Activated CD8-positive, alpha-beta memory T cell treated with anti-CD3 and anti-CD28 coated beads, Interleukin-2, amount 50 U/mL, for 48 hours (primary cell): ENCODE measurements at places on chromosomes 3 and 15.

- no peak for DNase-seq
Measured at GRCh38 chr15:21260966-21261395, 179.3 kb downstream of the POTEB3 start.

- DNase-seq = no peak
Measured at GRCh38 chr3:105534491-105534890, 167.8 kb downstream of the ALCAM start.

- no peak for DNase-seq
Measured at GRCh38 chr15:66261056-66261455, 7.5 kb upstream of the MEGF11 start.

- DNase-seq = peak; percentile 66
Measured at GRCh38 chr3:138950006-138950644, 3.1 kb downstream of the FOXL2NB start.

DNA sequence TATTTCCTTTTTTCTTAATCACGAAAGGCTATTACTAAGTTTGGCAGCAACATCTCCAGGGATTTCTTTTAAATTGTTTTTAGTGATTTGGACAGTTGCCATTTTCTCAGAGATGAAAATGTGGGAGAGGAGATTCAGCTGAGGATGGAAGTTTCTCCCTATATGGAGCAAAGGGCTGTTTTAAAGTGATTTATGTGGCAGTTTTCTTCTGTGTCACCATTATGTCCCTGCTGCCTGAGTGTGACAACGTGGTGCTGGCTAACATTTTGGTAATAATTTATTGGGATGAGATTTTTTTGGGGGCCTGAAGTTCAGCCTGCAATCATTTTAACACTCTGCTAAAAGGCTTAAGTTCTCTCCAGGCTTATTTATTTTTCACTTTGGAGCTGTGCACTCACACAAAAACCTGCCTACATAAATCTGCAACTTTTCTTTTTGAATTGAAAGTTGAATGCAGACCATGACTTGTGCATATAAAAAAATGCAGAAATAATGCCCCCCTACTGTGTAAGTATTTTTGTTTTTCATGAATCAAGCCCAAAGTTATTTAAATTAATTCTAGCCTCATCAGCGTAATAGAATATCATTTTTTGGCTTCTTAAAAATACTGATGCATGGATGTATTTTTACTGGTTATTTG, 210.9 kb downstream of the ZIC1 start:
- DNase-seq = no peak

- DNase-seq = no peak
Measured at GRCh38 chr3:52495777-52496602, 852 bp downstream of the STAB1 start.

GRCh38 chr15:38482572-38482971, 28.6 kb downstream of the FAM98B start:
- DNase-seq = no peak

DNA sequence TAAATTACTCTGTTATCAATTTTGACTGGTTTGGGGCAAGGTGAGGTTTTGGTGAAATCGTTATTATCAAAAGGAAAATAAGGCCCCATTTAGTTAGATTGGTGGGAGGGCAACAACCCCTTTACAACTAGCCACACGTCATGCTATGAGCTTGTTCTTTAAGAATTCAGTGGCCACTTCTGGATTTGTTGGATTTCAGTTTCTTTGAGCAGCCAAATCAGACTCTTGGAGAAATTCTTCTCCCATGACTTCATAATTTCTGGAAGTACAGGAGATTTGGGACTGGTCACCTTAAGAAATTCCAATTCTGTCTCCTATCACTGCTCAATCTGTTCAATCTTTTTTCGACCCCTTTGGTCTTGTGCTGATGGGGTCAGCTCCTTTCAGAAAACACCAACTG, 14.8 kb upstream of the WNT5A start:
- DNase-seq = no peak

- DNase-seq = no peak
Measured at GRCh38 chr3:101138817-101139216, 145.6 kb upstream of the ABI3BP start.

GRCh38 chr3:194730365-194730764, 44.7 kb downstream of the FAM43A start:
- DNase-seq = no peak

GRCh38 chr3:156304406-156304805, 184.0 kb downstream of the KCNAB1 start:
- no peak for DNase-seq

DNA sequence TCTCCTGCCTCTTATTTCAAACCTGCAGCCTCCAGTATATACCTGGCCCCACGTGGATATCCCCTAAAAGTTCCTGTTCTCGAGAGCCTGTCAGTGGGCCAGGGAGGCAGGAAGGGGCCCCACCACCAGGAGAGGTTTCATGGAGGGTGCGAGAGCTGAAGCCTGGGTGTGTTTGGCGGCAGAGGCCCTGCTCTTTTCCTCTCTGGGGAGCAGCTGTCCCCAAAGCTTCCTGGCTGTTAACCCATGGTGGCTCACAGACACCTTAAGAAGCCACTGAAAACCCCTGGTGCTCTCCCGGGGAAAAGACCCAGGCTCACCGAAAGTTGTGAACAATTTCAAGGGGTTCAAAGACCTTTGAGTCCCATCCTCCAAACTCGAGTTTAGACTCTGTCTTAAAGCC, 1.1 kb downstream of the PRRT3 start:
- no peak for DNase-seq

- DNase-seq = no peak
Measured at GRCh38 chr3:51358981-51359380, 26.1 kb upstream of the MANF start.

GRCh38 chr15:44394562-44394961, 32.9 kb upstream of the CTDSPL2 start:
- no peak for DNase-seq

- DNase-seq = no peak
Measured at GRCh38 chr3:35900079-35900478, 260.8 kb downstream of the ARPP21 start.

- no peak for DNase-seq
Measured at GRCh38 chr3:111584744-111585143, 10.4 kb downstream of the ZBED2 start.

- DNase-seq = no peak
Measured at GRCh38 chr3:95565502-95565901, 1248.9 kb upstream of the EPHA6 start.

DNA sequence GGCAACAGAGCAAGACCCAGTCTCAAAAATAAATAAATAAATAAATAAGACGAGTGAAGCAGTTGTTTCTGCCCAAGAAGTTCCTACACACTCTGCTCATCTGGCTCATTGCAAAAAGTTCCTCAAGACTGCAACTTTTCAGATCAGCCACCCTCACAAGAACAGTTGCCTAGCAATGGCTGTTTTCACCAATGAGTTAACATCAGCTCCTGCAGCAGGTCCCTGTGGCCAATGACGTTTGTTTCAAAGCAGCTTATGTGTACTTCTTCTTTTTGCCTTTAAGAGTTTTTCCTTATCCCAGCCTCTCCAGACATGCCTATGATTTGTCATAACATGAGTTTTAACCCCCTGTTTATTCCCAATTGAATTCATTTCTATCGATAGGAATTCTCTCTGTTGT, 118.4 kb upstream of the SPRED1 start:
- no peak for DNase-seq

DNA sequence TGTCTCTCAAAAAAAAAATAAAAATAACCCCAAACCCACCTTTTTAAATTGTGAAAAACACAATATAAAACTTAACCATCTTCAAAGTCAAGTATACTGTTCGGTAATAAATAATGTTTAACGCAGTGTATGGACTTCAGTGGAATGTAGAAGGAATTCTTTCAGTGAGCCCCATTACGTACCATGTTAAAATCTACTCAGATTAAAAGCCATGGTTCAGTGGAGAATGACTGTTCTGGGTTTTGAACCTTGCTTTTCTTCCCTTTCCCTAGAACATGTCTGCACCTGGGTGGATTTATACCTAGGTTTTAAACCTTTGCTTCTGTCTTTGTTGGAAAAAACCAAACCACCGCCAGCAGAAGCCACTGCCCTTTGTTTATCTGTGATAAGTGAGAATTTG, 27.5 kb downstream of the DAG1 start:
- no peak for DNase-seq

DNA sequence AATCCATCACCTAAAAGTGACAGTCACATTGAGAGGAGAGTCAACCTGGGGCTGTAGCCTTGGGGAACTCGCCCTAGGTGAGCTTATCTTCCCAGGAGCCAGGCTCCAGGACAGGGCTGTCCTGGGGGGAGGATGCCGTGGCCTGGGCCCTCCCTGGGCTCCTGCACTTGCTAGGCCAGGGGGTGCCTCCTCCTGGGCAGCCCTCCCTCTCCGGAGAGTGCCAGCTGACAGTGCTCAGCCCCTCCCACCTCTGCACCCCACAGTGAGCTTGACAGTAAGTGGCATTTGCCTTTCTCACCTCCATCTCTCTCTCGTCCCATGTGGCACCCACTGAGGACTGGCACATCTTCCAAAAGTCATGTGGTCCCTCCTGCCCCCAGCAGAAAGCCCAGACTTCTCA, 19.1 kb downstream of the UROC1 start:
- no peak for DNase-seq

- DNase-seq = no peak
Measured at GRCh38 chr15:78301828-78302227, 2.4 kb upstream of the SKIC8 start.

- DNase-seq = no peak
Measured at GRCh38 chr3:20141316-20141715, 44.7 kb downstream of the SGO1 start.

DNA sequence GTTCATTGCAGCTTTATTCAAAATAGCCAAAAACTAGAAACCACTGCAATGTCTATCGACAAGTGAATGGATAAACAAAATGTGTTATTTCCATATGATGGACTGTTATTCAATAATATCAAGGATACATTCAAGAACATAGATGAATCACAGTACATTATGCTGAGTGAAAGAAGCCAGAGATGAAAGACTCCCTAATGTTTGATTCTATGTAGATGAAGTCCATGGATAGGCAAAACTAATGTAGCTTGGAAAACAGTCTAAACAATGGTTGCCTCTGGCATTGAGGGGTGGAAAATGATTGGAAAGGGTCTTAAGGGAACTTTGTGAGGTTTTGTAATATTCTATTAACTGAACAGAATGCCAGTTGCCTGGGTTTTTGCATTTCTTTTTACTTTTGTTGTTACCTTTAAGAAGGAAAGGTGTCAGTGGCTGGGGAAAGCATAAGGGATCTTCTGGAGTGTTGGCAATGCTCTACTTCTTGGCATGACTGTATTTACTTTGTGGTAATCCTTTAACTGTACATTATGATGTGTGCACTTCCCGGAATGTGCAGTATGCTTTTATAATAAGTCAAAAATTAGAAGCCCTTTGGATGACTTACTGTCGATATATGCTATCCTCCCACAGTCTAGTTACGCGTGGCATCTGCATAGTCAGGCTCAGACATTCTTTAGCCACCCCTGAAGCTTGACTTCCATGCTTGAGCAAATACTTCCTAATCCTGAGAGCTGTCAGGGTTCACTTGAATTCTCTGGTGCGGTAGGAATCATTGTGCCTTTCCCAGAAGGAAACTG, 20.5 kb upstream of the ATP10A start:
- DNase-seq = no peak

GRCh38 chr15:59410391-59410896, 27.5 kb upstream of the FAM81A start:
- no peak for DNase-seq

- DNase-seq = no peak
Measured at GRCh38 chr15:46872286-46872980, 844.9 kb upstream of the SEMA6D start.

- no peak for DNase-seq
Measured at GRCh38 chr3:177754508-177754921, 557.2 kb upstream of the TBL1XR1 start.

GRCh38 chr3:138400651-138401070, 33.8 kb upstream of the ESYT3 start:
- DNase-seq = no peak

DNA sequence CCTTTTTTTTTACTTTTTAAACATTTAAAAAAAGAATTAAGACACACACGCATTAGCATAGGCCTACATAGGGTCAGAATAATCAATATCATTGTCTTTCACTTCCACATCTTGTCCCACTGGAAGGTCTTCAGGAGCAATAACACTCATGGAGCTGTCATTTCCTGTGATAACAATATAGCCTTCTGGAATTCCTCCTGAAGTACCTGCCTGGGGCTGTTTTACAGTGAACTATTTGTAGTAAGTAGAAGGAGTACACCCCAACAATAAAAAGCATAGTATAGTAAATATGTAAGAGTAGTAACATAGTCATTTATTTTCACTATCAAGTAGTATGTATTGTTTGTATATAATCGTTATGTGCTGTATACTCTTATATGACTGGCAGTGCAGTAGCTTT, 19.5 kb upstream of the CLDN18 start:
- DNase-seq = no peak

DNA sequence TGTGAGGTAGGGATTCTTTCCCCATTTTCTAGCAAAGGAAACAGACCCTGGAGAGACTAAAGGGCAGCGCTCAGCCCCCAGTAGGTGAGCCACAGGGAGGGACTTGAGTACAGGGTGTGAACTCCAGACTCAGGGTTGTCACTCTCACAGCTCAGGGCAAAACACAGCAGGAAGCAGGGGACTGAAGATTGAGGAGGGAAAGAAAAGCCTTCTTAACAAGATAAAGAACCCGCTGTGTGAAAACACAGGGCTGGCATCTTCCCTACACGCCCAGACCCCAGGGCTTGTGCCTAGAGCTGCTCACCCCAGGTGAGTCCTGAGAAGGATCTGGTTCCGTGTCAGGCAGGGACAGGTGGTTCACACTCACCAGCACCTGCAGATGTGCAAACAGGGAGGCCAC, 59.6 kb downstream of the ABTB1 start:
- DNase-seq = no peak

DNA sequence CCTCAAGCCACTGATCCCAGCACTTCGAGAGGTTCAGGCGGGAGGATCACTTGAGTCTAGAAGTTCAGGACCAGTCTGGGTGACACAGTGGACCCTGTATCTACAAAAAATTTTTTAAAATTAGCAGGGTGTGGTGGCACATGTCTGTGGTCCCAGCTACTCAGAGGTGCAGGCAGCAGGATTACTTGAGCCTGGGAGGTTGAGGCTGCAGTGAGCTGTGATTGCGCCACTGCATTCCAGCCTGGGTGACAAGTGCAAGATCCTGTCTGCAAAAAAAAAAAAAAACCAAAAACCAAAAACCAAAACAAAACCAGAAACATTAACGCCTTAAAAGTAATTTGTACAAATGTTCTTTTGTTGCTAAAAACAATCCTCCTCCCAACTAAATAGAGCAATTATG, 27.9 kb upstream of the SLC12A8 start:
- no peak for DNase-seq

GRCh38 chr3:144106970-144107369, 135.3 kb downstream of the DIPK2A start:
- DNase-seq = no peak

DNA sequence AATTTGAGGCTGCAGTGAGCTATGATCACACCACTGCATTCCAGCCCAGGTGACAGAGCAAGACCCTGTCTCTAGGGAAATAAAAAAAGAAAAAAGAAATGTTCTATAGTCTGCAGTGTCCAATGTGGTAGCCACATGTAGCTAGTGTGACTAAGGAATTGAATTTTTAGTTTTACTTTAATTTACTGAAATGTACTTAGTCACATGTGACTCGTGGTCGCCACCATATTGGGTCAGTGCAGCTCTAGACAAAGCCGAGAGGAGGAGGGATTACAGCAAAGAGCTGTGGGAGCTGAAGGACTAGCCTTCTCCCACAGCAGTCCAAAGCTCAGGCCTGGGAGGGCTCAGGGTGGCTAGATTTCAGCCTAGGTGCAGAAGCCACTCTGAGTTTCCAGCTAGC, 65.9 kb upstream of the NTRK3 start:
- no peak for DNase-seq
